ENCODE measurements at places on chromosomes 11 and 22.

- no peak for DNase-seq
Measured at GRCh38 chr11:103703437-103703836, 333.0 kb upstream of the DDI1 start.

- DNase-seq = peak; percentile 43
Measured at GRCh38 chr11:76863196-76863777, 2.6 kb downstream of the ACER3 start.

DNA sequence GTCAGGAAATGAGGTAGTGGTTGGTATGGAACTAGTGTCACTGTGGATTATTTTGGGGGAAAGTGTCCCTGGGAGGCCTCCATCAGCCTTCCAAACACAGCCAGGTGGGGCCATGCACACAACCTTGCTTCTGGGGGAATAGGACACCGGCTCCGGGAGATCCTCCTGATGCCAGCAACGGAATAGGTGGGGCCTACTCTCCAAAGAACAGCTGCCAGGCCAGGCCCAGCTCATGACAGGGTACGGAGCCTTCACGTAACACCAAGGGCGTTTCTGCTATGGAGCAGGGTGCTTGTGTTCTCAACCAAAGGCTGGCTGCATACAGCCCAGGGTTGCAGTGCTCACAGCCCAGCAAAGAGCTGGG is 30.6 kb upstream of the LINC01488 start:
- no peak for DNase-seq

GRCh38 chr11:102771351-102771750 is 9.1 kb downstream of the MMP10 start:
- no peak for DNase-seq

GRCh38 chr11:26719998-26720397 is 1.9 kb downstream of the SLC5A12 start:
- DNase-seq = no peak

GRCh38 chr11:117946156-117946841 is 17.1 kb upstream of the TMPRSS13 start:
- DNase-seq = no peak

DNA sequence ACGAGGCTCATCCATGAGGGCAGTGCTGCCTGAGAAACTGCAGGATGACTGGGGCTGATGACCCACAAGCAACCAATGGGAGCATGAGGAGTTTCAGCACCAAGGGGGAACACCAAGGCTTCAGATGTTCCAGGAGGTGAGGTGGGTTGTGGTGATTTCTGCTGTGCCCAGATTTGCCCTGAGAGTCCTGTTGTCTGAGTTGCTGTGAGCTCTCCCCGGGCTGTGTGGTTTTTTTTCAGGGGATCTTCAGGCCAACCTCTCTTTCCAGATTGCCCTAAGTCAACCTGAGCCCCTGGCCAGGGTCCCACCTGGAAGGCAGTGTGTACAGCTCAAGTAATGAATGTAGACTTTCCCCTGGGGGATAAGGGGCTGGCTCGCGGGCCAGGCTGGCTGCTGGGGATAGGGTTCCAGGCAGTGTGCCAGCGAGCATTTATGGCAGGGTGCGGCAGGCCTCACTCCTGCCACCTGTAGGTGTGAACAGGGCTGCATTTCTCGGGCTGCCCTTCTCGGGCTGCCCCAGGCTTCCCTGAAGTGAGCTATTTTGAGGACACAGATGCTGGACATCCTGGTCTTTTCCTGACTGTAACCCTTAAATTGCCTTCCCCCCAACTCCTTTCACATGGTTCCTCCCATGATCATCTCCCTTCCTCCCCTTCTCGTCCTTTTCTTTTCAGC is 9.8 kb downstream of the SLC22A6 start:
- no peak for DNase-seq

DNA sequence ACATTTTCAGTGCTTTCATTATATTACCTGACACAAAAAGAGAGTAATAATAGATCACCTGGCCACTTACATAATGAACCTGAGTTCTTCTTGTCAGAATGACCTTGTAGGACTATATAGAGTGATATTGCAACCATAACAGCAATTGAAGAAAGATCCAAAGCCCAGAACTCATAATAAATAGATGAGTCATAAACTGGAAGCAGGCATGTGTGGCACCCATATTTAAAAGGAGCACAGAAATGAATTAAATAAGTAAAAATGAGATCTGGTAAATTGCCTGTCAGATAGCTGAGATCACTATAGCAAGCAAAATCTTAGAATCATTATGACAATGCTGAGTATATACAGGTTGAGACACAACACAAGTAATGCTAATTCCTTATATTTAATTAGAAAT is 331.8 kb downstream of the AASDHPPT start:
- DNase-seq = no peak

DNA sequence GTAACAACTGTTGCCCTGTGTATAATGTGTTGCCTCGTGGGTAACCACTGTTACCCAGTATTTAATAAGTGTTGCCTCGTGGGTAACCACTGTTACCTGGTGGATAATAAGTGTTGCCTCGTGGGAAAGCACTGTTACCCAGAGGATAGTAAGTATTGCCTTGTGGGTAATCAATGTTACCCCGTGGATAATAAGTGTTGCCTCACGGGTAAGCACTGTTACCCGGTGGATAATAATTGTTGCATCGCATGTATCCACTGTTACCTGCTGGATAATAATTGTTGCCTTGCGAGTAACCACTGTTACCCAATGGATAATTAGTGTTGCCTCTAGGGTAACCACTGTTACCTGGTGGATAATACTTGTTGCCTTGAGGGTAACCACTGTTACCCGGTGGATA is 17.1 kb upstream of the NXPE4 start:
- DNase-seq = no peak

DNA sequence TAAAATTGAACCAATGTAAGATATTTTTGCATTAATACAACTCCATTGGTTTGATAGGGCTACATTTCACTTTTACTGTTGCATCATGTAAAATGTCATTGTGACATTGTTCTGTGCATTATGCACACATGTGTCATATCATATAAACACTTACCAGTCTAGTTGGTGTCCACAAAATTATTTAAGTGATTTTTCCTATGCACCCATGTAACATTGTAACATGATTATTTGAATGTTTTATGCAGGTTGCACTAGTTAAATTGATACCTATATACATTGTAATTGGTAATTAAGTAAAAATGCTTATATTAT is 9.6 kb upstream of the BIRC3 start:
- no peak for DNase-seq

DNA sequence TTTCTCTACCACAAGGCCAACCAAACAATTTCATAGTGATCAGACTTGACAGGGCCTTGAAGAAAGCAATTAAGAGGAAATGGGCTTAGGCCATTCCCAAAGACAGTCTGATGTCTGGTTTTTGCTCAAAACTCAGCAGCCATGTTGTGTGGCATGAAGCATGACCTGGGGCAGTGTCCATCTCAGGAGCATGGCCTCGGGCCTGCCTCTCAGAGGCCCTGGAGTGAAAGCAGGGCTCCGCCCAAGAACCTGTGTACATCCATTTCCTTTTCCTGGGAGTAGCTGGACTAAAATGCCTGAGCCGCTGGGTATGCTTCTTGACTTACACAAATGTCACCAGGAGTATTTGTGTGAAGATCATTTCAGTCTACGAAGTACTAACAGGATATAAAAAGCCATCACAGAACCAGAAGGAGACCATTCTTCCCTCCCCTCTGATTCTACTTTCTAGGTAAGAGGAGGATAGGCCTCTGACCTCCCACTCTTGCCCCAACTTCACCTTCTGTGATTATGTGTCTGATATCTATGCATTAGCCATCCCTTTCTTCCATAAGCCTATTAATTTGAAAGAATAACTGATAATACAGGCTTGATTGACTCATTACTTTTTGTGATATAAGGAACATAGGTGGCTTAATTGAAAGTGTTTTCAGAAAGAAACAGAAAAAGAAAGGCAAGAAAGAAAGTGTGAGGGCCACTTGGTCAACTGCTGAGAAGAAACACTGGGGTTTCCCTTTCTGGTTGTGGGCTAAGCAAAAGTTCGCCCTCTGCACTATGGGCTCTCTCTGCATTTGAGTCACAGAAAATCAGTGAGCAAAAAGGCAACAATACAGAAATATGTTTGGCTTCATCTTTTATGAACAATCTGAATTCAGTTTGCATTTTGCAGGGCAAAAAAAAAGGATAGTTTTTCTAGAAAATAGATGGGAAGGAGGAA is 188.6 kb upstream of the MTMR2 start:
- DNase-seq = no peak

DNA sequence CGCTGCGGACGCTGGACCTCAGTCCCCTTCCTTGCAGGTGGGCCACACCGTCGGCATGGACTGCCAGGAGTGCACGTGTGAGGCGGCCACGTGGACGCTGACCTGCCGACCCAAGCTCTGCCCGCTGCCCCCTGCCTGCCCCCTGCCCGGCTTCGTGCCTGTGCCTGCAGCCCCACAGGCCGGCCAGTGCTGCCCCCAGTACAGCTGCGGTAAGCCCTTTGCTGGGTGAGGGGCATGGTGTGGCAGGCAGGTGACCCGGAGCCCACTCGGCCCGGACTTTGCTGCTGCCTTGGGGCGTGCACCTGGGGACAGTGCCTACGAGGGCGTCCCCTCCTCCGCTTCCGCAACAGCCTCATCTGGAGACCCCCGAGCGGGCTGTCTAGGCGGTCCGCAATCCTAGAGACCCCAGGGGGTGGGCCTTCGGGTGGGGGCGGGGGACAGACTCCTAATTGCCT is 25.4 kb upstream of the MUC5B start:
- DNase-seq = peak; percentile 14

DNA sequence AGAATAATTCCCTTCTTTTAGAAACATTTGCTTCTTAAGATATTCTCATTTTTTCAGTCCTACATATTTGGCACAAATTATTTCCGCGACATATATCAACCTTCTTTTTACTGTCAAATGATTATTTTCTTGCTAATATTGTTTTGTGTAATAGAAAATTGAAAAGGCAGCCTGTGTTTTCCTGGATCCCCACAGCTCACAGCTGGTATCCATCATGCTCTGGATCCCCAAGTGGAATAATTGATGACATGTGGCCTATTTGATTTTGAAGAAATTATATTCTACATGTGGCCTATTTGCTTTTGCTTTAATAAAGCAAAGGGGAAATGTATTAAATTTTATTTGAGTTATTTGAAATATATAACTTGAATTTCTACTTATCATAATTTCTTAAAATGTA is 199.4 kb upstream of the LUZP2 start:
- no peak for DNase-seq

DNA sequence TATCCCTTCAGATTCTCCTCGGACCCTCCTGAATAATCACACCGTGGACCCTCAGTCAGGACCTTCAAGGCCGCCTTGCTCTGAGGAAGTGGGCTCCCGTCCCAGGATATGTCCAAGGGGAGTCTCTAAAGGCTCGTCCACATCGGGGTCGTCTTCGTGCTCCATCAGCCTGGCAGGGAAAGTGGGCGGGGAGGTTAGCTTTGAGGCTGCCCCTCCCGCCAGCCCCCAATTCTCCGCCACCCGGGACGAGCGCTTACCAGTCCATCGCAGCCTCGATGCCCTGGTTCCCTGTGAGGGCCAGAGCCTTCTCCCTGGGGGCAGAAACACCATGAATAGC is 472 bp downstream of the UBXN1 start:
- DNase-seq = no peak

GRCh38 chr11:17413414-17414316 is 25.2 kb upstream of the KCNJ11 start:
- no peak for DNase-seq

- DNase-seq = no peak
Measured at GRCh38 chr11:30488304-30488998, 97.7 kb downstream of the MPPED2 start.

- DNase-seq = no peak
Measured at GRCh38 chr22:17875156-17875555, 100.9 kb upstream of the BID start.

- DNase-seq = peak; percentile 70
Measured at GRCh38 chr11:125072218-125072960, 9.3 kb downstream of the SLC37A2 start.

- DNase-seq = no peak
Measured at GRCh38 chr11:1226986-1227550, 4.2 kb downstream of the MUC5B start.

DNA sequence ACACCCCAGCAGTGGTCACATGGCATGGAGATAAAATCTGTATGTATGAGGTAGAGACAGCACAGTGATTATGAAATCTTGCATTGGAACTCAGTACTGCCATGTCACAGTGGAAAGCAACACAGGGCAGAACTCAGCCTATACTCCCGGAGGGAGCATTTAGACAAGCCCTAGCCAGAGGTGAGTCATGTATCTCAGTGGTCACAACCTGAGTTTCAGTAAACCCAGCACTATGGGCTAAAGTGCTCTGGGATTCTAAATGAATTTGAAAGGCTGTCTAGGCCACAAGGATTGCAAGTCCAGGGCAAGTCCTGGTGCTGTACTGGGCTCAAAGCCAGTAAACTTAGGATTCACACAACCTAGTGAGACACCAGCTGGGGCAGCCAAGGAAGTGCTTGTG is 1717.1 kb upstream of the RAG2 start:
- no peak for DNase-seq

GRCh38 chr22:31637447-31637890 is 24.5 kb downstream of the PISD start:
- DNase-seq = peak; percentile 62

- no peak for DNase-seq
Measured at GRCh38 chr11:122597511-122597910, 58.0 kb upstream of the UBASH3B start.

GRCh38 chr11:111532365-111532709 is 8.2 kb upstream of the LAYN start:
- no peak for DNase-seq

DNA sequence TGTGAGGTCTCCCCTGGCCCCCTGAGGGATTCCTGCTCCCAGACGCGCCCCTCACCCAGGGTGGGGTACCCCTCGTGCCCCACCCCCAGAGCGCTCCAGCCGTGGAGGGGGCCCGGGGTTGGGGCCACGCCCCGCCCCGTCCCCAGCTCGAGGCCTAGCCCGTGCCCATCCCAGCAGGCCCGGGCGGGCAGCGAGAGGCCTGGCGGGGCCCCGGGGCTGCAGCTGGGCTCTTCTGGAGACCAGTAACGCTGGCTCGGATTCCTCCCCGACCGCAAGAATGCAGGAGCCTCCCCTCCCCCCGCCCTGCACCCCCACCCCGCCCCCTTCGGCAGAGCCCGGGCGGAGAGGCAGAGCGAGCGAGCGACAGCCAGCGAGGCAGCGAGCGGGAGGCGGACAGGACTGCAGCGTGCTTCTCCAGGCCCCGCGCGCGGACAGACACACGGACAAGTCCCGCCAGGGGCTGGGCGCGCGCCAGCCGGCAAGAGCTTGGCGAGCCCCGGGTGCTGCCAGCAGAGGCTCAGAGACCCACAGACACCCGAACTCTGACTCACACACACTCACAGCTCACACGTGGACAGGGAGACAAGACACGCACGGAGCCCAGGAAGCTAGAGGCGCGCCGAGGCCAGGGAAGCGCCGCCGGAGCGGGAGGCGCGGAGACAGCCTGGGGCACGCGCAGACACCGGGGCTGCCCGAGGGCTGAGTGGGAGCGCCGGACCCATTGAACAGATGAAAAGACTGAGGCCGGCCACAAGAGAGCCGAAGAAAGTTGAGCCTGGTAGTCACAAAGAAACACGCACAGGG is 15.2 kb downstream of the BCL9L start:
- DNase-seq = peak; percentile 67

Measured in CD4-positive, alpha-beta T cell treated with Interleukin-15 for 1 hour (primary cell).